ENCODE measurements at places on chromosomes 2 and 18. TPM values are rescaled to one million over a fixed set of nuclear protein-coding genes. Genes with fewer than 3 reads are reported as not detected.

IER3IP1 gene
- 9.1 TPM for total RNA-seq

SIX3 gene
- total RNA-seq: not detected

GCKR gene
- total RNA-seq: 5.7 TPM

FBXO41 gene
- total RNA-seq: 6.1 TPM

TCF23 gene
- not detected for total RNA-seq

FZD7 gene
- 14.4 TPM for total RNA-seq

MOGAT1 gene
- not detected for total RNA-seq

GAL3ST2 gene
- 0.49 TPM for total RNA-seq

SAG gene
- not detected for total RNA-seq

SERPINB5 gene
- 0.63 TPM for total RNA-seq

CENPA gene
- not detected for total RNA-seq

SP9 gene
- total RNA-seq: not detected

Data from thoracic aorta (tissue), 2 donors.